ENCODE measurements at places on chromosomes 12 and 14. TPM values are rescaled to one million over a fixed set of nuclear protein-coding genes. Genes with fewer than 3 reads are reported as not detected.

The HOMEZ gene
- total RNA-seq, result 9.3 TPM

The RHEBL1 gene
- 4.1 TPM for total RNA-seq

The DEGS2 gene
- 2.1 TPM for total RNA-seq

The SLC10A1 gene
- not detected for total RNA-seq

The TSPAN11 gene
- total RNA-seq, result 0.11 TPM

The RAD51AP1 gene
- total RNA-seq, result 28.5 TPM

The RILPL2 gene
- total RNA-seq, result 1.5 TPM

The CCDC60 gene
- not detected for total RNA-seq

The STXBP6 gene
- 2.7 TPM for total RNA-seq

The CMTM5 gene
- total RNA-seq, result not detected

The SYT1 gene
- 6.1 TPM for total RNA-seq

The ACACB gene
- total RNA-seq, result 15.9 TPM

The NANOG gene
- not detected for total RNA-seq

Measured in A549 treated with AZD2906 at 1 μM for 4 hours (cell line).